Activated naive CD4-positive, alpha-beta T cell treated with Interleukin-2 at 50 U/mL for 16 hours (primary cell): ENCODE measurements at places on chromosomes 12 and 14.

- DNase-seq: no peak
Observed at GRCh38 chr12:107356937-107357295, 263.6 kb upstream of the CRY1 start.

DNA sequence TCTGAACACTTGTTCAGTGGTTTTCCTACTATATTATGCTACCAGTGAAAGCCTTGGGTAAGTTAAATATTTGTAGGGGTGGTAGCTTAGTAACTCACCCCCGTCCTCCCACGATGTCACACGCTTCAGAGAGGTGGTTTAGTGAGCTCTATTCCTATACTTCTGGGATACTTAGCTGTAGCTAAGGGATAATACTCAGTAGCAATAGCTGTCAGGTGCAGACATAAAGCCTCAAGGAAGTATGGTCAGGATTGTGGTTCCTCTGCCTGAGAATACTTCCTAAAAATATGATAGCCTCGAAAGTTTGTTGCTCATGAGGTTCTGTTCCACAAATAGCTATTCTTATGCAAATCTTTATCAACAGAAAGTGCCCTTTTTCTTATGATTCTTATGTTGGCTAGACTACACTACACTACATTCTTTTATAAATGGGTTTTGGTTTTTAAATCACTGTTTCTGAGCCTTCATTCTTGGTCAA, 11.9 kb downstream of the DLST start:
- DNase-seq: no peak

GRCh38 chr14:25431211-25432076, 381.5 kb upstream of the STXBP6 start:
- no peak for DNase-seq

DNA sequence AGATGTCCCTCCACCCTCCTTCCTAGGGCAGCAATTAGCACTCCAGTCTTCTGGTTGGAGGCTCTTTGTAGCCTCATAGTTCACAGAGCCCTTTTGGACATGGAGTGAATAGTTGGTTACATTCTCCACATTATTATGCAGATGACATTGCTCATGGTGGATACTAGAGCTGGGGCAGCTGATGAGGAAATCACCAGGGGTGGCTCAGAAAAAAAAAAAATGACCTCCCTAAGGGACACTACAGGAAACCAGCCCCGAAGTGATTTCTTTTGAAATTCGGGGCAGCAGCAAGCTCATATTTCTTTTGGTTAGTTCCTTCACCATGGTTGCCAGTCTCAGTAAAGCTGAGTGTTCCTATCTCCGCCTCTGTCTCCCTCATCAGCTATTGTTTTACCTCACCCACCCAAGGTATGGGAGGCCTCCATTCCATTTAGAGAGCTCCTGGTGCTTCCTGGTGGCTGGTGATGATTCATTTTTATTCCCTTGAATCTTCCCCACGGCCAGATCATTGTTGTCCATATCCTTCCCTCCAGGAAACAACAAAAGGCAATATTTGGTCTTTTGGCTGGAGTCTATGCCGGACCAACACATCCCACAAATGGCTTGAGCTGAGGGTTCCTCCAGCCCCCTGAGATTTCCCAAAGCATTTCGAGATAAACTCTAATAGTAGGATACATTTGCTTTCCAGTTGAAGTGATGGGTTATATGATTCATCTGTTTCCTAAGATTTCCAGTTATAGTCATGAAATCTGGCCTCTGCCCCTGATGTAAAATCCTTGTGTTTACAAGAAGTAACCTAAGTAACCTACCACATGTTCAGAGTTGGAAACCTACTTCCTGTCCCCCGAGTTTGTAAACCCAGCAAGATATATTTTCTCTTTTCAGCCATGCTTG, 56.2 kb upstream of the NID2 start:
- no peak for DNase-seq

GRCh38 chr14:69715725-69716477, 51.0 kb upstream of the SRSF5 start:
- DNase-seq: no peak

GRCh38 chr12:108145011-108145410, 15.9 kb downstream of the WSCD2 start:
- DNase-seq: no peak

DNA sequence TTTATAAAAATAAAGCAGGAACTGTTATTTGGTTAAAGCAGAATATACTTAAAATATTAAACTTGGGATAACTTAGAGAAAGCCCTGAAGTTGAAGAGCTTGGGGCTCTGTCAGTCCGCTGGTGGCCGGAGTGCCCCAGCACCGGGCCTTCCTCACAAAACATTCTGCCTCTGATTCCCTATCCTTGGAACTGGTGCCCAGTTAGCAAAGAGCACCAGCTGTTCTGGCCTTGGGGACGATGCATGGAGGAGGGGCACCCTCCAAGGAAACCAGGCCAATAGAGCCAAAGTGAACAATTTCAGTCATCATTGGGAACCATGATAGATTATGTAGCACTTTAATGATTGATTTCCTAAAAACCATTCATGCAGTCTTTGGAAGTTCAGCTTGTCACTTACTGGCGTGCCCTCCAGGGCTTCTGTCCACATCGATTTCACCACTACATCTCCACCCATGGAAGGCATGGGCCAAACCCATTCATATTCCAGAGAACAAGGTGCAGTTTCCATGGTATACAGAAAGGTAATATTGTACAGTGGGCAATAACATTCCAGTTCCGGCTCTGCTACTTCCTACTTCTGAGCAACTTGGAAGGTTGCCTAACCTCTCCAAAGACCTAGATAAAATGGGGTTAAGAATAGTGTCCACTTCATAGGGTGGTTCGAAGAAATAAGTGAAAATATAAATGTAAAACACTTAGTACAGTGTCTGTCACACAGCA, 145.9 kb downstream of the ETV6 start:
- no peak for DNase-seq

GRCh38 chr12:51191516-51192283, 18.8 kb upstream of the TFCP2 start:
- no peak for DNase-seq

- DNase-seq: no peak
Observed at GRCh38 chr12:113220593-113221180, 577 bp upstream of the TPCN1 start.

DNA sequence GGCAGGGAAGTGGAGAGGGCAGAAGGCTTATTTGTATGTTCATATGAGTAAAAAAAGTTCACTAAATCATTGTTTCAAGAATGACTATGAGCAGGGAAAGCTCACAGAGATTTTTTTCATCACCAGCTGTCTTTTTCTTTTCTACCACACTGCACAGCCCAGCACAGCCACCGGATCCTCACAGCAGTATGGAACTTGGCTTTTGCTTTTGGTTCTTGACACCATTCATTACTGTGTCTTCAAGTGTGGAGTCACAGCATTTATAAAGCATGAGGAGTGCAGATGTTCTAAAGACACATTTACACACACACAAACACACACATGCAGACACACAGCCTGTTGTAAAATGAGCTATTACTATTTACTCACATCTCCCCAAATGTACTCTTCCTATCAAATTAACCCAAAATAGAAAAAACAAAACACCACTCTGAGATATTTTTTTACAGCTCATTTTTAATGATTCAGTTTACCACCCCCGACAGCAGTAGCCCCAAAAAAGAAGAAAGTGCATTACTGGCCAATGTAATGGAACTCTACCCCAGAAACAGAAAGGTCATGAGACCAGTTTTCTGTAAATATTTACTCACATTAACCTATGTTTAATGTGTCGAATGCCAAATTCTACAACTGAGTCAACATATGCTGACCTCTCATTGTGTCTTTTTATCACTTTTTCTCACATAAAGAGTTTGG, 60.5 kb downstream of the BTG1 start:
- DNase-seq: no peak

DNA sequence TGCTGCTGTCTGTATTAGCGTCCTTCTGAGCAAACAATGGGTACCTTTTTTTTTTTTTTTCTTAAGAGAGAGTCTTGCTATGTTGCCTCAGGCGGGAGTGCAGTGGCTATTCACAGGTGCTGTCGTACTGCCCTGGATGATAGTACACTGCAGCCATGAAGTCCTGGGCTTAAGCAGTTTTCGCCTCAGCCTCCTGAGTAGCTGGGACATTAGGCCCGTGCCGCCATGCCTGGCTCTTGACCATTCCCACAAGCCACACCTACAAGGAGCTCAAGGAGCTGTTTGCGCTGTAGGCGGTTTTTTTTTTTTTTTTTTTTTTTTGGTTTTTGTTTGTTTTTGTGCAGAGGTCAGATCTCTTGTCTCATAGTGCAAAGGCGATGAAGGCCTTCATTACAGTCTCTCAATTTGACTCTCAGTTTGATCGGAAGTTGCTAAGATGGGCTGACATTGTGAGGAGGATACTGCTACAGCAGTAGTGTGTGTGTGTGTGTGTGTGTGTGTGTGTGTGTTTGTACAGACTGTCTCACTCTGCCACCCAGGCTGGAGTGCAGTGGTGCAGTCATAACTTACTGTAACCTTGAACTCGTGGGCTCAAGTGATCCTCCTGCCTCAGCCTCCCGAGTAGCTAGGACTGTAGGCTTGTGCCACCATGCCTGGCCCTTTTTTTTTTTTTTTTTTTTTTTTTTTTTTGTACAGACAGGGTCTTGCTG, 34.2 kb downstream of the TRAF3 start:
- no peak for DNase-seq

- no peak for DNase-seq
Observed at GRCh38 chr12:68106160-68106559, 53.4 kb downstream of the IFNG start.

DNA sequence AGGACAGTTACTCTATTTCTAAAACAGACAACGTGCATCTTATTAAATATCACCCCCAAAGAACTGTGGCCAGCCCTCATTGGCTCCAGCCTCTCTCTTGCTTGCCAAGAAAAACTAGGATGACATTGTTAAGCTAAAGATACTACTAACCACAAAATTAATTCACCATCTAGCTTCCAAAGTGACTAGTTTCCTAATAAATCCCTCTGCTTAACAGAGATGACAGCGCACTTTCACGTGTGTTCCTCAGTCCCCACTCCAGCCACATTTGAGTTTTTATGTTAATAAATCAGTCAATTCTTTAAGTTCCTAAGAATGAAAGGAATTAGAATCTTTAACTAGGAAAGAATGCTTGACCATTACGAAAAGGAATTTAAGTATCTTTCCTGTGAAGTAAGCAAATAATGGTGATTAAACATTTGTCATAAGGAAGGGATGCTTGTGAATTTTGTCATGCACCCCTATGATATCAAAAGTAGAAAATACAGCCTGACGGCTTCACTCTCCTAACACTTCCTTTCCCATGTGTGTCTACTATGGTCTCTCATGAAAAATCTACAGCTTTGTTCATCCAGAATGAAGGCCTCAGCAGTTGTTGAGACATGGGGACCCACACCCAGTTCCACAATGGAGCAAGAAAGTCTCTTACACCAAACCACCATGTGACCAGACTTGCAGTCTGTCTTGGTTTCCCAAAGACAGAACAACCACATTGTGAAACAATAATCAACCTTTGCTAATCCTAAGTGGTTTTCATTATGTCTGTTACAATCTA, 8.1 kb downstream of the CORO1C start:
- DNase-seq: no peak

DNA sequence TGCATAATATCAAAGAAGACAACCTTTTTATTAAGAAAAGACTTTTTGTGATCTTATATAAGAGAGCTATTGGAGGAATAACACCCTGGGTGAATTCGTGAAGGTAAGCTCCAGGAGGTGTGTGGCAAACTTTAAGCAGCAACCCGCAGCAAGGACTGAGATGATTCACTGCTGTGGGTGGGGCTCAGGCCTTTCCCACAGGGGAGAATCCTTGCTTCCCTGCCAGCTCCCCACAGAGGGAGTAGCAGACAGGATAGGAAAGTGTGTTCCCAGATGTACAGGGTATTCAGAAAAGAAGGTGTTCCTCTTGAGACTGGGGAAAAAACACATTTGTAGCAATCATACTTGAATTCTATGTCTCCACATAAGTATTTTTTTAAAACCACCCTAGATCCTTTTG, 9.2 kb downstream of the NDUFA12 start:
- no peak for DNase-seq

GRCh38 chr12:121391619-121392324, 8.1 kb upstream of the RNF34 start:
- DNase-seq: peak; percentile 41

DNA sequence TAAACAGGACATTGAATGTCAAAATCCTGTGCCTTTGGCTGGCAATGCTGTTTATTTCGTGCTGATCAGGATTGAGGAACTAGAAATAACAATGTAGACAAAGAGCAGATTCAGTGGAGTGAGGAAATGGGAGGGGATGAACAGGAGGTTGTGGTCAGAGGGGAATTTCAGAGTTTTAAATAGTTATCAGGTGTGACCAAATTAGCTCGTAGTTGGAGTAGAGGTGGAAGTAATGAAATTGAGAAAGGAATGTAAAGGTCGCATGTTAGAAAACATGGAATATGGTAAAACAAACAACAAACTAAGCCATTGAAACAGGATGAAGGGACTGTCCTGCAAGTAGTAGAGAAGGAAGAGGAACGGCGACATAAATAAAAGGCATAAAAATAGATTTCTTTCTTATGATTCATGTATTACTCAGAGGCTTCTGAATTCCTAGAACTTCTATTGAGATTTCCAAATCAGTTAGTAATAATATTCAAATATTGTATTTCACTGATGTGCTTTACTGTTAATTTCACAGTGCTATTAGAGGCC, 9.5 kb upstream of the SAV1 start:
- DNase-seq: no peak

- DNase-seq: peak; percentile 20
Observed at GRCh38 chr14:70714055-70714550, 72.4 kb downstream of the TTC9 start.

GRCh38 chr12:91984556-91984955, 161.1 kb downstream of the BTG1 start:
- DNase-seq: no peak

- no peak for DNase-seq
Observed at GRCh38 chr14:35268946-35269345, 23.2 kb upstream of the PSMA6 start.

GRCh38 chr14:29993143-29993542, 65.5 kb upstream of the PRKD1 start:
- DNase-seq: no peak
